ENCODE measurements at places on chromosomes 11 and 22.

DNA sequence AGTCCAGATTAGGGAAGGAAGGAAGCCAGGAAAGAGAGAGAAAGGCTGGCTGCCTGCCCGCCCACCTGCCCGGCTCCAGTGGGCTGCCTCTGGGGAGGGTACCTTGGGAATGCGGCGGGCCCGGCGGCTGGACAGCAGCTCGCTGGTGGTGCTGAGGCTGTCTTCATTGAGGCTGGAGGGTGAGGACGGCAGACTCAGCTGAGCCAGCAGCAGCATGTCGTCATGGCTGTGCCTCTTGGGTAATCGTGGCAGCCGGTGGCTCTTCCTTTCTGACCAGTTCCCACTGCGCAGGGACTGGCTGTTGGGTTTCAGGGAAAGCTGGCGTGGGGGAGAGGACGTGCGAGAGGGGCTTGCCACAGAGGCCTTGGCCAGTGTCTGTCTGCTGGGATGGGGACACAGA lies 32.9 kb downstream of the RPL27A start:
- DNase-seq: no peak

GRCh38 chr11:31509429-31510345 lies at the start of the genes ELP4 and IMMP1L:
Gene ELP4 (plus strand): TSS chr11:31509767. CDS start chr11:31509785, 18 bp downstream.
Gene IMMP1L (minus strand): TSS chr11:31509622. CDS start chr11:31463276, 46,346 bp downstream.
- peak; percentile 88 for DNase-seq

DNA sequence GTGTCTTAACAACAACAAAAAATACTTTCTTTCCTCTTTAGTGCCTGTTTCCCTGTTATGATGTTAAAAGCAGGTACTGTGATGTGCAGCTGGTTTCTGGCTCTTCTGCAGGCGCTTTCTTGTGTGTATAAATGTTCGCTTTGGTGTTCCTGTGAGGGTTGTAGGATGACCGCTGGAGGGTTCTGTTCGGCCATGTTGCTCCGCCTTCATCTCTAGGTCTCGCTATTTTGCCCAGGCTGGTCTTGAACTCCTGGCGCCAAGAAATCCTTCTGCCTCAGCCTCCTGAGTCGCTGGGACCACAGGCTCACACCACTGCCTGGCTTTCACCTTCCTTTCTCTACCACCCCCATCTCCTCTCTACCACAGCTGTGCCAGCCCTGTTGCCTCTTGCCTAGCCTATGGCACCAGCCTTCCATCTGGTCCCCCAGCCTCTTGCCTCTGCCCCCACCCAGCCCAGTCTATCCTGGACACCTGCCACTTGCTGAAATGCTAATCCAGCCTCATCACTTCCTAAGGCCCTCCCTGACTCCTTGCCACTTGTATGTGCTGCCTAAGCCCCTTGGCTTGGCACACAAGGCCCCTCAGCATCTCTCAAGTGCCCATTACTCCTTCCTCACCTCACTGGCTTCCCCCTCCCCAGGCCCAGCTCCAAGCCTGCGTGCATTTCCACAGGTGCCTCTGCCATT lies 5.5 kb downstream of the LRRC74B start:
- no peak for DNase-seq

GRCh38 chr22:23812378-23812777 lies 25.6 kb downstream of the SMARCB1 start:
- no peak for DNase-seq

DNA sequence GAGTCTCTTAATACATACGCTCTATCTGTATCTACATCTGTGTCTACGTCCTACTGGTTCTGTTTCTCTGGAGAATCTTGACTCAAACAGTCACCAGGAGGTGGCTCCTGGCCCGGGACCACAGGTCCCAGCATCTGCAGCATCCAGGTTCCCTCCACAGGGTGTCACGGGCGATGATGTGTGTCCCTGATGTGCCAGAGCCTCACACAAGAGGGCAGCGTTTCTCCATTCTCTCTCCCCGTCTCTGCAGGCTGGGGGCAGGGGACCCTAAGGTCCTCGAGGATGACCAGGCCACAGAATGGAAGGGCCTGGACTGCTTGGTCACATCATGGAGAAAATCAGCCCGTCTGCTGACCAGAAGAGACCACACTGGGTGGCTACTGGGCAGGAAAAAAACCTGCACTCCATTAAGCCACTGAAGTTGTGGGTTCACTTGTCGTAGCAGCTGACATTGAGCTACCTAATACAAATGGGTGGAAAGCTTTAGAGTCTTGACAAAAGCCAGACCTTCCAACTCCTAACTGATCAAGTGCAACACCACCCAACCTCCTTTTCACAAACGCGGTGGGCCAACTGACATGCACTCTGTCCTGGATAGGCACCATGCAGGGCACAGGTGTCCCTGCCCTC lies 392.5 kb downstream of the CTTN start:
- DNase-seq: no peak

DNA sequence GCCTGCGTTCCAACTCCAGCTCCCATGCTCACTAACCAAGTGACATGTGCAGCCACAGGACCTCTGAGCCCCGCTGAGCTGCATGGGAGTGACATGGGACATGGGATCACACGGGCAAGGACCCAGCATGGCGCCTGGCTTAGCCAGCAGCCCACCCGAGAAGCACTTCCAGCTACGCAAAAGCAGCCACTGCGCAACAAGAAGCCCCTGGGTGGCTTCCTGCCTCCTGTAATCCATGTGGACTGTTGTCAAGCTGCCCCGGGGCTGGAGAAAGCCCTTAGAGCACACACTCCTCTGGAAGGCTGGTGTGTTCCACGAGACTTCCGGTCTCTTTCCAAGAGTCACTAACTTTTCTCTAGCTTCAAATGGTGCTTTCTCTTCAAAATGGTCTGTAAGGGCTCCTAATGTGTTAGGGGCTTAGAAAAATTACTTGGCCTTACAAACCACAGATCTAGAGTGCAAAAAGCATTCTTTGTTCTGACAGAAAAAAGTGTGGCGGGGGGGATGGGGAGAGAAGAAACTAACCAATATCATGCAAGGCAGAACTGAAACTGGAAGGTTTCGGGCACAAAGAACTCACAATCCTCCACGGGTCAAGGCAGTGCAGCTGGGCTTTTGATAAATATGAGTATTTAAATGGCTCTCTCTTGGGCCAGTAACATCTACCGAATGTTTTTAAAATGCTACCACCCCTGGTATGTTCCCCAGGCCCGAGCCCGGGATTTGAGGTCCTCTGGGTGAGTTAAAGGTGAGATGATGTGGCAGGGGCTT lies 5.5 kb downstream of the C11orf24 start:
- DNase-seq: no peak

DNA sequence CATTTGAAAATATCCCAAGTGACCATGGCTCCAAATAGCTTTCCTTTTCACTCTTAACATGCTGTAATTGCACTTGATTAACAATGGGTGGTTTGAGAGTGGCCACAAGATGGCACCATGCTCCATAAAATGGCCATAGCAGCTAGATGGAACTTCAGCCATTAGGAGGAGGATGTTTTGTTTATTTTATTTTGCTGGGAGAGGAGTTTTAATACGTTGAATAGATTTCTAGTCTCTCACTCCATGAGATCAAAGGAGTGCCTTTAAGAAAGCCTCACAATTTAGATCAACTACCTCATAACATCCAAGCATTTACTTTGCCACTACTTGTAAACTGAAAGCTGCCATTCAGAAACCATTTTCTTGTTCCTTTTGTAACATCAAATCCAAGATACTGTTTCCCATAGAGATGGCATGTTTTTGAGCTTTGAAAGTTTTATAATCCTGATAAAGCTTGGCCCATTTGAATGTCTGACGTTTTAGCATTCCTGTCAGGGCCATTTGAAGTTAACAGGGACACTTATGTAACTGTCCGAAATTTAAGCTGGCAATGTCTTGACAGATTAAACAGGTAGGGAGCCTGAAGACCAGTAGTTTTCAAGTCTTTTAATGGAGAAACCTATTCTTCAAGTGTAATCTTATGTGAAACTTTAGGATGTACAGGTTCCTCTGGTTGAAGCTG lies 4.7 kb downstream of the FEN1 start:
- DNase-seq: peak; percentile 45

DNA sequence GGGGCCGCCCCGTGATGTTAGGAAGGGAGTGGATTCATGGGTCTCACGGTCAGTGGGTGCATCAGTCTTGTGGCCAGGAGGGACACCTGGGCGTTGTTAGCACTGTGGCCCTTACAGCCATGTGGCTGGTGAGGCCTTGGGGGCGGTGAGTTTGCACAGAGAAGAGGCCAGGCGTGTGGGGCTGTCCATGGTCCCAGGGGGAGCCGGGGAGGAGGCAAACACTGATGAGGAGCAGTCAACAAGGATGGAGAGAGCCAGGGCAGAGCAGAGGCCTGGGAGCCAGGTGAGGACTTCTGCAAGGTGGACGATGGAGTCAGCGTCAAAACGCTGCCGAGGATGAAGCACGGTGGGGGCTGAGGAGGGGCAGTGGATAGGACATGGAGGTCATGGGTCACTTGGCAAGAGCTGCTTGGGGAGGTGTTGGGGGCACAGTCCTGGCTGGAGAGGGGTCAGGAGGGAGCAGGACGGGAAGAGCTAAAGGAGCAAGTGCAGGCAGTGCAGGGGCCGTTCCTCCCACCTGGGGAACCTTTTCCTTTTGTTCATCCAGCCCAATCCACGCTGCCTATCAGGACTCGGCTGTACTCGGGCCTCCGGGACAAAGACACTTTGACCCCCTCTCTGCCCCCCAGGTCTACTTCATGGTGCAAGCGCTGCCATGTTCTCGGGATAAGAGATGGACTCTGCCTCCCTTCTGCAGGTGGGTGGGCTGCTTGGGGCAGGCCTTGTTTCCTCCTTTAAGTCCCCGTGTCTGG lies 801.1 kb downstream of the TBC1D22A start:
- no peak for DNase-seq

- no peak for DNase-seq
These were observed 6.8 kb downstream of the SLN start for GRCh38 chr11:107705027-107705426.

GRCh38 chr11:2391181-2391975 lies 9.2 kb upstream of the TSSC4 start:
- no peak for DNase-seq

- DNase-seq: no peak
These were observed 8.3 kb downstream of the IGLL5 start for GRCh38 chr22:22895776-22896445.

DNA sequence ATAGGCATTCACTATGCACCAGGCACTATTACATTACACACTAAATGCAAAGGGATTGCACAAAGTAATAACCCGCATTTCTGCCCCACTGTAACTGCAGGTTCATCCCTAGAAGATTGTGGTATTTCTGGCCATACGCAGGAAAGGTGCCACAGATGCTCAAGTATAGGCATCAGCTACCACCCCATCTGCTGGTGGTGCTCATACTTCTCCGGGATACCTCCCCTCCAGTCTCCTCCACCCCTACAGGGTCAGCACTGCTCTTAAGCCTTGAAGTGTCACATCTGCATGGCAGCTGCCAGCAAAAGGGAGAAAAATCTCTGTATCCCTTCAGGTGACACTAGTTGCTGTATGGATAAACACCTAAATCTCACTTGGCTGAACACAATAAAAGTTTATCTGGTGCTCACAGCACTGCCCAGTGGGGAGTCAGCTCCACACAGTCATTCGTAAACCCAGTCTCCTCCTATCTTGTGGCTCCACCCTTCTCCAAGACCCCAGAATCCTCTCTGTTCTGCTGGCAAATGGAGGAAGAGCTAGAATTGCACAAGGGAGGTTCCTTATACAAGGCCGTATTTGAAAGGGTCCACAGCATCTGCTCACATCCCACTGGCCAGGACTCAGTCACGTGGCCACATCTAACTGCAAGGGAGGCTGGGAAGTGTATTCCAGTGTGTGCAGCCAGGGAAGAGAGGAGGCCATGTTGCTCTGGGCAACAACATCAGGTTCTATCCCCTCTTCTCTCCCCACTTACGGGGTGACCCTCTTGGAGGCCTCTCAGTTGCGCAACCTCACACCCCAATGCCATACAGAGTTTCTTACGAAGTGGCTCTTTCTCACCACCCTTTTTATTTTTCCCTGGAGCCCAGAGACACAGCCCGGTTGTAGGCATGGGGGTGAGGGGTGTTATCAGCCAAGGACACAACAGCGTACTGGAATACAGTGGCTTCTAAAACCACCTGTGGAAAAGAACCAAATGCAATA lies 114.7 kb downstream of the BUD13 start:
- DNase-seq: no peak

DNA sequence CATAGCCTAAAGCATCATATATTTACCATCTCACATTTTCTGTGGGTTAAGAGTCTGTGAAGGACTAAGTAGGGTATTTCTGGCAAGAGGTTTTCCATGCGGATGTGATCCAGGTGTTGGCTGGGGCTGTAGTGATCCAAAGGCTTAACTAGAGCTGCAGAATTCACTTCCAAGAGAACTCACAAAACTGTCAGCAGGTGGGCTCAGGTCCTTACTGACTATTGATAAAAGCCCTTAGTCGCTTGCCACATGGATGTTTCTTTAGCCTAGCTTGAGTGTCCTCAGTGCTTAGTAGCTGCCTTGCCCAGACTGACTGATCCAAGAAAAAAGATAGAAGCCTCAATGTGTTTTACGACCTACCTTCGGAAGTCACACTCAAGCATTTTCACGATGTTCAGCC lies 250.8 kb downstream of the CNTN5 start:
- no peak for DNase-seq

DNA sequence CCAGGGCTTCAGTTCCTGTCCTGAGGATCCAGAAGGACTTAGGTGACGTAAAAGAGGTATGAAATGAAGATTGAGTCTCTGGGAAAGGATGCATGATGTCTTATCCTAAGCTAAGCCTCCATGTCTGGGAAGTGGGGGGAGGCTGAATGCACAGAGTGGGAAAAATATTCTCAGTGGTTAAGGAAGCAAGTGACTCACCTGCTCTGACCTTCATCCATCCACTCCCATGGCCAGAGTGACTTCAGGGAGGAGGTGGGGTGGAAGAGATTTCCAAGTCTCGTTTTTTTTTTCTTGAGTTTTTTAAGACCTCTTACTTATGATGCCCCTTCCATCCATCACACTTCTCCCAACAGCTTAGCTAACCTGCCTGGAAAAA lies 32.5 kb upstream of the POLD3 start:
- no peak for DNase-seq

DNA sequence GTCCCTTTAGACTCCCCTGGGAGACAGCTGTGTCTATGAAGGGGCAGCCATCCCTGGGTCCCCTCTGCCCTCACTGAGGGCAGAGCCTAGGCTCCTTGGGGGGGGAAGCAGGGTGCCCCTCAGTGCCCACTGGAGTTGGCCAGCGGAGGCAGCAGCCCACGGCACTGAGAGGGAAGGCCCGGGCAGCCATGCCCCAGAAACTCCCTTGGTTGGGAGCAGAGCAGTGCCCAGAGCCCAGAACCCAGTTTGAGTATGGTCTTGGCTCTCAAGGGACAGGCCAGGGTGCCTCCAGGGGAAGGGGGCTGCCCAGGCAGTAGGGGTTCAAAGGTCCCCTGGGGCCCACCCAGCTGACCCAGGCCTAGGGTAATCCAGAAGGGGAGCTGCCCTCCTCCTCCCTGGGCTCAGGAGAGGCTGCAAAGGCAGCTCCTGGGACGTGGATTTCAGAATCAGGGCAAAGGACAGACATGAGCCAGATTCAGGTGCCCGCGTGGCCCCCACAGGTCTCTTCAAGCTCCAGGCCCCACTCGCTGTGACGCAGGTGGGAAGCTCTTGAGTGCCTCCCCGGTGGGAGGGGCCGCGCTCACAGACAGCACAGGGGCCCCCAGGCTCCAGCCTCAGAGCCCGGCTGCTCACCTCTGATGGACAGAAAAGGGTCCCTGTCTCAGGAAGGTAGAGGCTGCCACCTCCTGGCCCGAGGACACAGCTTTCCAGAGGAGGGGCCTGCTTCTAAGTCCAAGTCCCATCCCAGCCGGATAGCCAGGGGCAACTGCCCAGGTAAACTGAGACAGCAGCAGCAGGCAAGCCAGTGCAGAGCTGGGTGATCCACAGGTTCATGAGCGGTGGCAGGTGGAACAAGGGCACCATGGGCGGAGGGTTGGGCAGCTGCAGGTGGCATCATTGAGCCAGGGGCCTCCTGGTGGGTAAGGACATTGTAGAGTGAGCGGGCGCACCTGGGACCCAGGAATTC lies 2.6 kb downstream of the C11orf21 start:
- no peak for DNase-seq

- DNase-seq: no peak
These were observed 61.1 kb downstream of the FDX1 start for GRCh38 chr11:110490886-110491285.

Measured in activated T-helper 1 cell treated with Interleukin-2 at 50 U/mL for 16 hours (primary cell).